ENCODE measurements at places on chromosomes 3 and 15.

DNA sequence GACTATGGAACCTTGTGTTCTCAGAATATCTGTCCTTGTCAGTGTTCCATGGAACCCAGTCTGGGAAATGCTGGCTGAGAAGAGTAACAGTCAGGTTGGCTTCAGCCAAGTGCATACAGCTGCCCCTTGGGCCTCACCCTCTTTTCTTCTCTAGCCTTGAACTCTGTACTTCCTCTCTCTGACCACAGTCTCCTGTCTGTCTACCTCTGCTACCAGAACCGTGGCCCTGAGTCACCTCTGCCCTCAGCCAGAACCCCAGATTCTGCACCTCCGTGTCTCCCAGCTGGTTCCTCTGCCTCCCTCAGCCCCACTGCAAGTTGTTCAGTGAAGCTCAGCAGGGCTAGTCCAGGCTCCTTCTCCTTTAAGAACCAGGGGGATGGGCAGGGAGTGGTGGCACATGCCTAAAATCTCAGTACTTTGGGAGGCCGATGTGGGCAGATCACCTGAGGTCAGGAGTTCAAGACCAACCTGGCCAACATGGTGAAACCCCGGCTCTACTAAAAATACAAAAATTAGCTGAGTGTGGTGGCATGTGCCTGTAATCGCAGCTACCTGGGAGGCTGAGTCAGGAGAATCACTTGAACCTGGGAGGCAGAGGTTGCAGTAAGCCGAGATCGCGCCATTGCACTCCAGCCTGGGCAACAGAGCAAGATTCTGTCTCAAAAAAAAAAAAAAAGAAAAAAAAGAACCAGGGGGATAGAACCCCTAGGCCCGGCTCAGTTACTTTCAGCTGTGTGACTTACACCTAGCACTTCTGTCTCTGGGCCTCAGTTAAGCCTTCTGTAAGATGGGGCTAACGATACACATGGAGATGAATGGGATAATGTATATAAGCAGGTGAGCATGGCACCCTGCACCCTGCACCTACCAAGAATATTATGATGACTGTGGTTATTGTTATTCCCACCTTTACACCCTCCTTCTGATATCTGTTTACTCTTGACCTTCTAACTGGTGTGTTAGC lies 24.3 kb upstream of the TATDN2 start:
- DNase-seq = no peak

DNA sequence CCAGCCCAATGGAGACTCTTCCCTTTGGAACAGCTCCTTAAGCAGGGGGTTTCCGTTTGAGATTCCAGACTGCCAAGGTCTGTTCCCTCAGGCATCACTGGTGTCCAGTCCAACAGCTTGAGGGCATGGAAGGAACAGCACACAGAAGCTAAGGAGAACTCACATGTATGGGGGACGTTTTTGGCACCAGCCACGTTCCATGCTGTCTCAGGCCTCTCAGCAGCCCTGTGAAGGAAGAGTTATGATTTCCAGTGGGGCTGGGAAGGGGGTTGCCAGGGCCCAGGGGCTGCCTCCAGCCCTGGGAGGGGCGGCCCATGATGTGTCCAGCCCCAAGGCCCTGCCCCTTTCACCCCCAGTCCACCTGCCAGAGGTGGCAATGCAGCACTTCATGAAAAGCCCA lies 7.5 kb upstream of the RHO start:
- DNase-seq = no peak

GRCh38 chr3:81485444-81485865 lies 276.0 kb downstream of the GBE1 start:
- no peak for DNase-seq

DNA sequence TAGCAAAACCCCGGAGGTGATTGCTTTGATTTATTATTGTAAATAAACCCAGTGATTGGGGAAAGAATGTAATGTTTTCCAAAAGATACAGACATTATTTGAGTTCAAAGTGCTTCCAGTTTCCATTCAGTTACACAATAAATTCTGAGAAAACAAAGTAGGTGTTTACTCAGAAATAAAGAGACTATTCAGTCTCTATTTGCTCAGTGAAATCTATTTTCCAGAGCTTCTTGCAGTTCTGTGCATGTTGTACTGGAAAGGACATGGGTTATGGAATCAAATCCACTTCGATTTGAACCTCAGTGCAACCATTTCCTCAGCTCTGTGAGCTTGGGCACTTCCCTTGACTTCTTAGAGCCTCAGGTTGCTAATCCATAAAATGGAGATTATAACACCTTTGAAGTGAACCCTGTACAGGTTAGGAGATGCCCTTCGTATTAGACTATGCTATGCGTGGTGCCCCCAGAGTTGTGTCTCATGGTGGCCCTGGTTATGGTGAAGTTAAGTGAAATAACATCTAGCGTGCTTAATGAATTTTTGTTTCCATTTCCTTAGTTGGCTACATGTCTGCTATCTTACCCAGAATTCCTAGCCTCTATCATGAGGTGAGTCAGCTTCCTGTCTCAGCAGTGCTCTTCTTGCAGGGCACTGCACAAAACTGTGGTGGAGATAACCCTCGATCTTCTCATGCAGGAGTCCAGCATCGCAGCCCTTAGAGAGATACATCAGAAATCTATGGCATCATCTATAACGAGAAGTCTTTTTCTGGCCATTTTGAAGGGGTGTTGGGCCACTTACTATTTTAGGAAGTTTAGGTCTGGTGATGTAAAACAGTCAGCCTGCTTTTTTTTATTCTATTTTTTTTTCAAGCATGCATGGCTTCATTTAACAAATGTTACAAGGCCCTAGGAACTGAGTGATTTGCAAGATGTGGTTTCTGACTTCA lies 97.7 kb downstream of the RPL39L start:
- peak; percentile 35 for DNase-seq

DNA sequence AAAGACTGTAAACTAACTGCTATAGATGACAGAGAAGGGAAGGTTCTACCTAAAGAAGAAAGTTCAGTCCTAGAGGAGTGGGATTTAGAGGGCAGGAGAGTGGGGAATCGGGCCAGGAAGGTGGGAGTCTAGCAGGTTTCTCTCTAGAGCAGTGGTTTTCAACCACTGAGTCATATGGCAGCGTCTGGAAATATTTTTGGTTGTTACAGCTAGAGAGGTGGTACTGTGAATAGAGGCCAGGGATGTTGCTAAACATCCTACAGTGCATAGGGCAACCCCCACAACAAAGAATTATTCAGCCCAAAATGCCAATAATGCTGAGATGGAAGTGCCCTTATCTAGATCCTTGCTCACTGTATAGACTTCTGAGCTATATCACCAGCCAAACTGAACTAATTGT lies 28.7 kb downstream of the ATP1B3 start:
- no peak for DNase-seq

DNA sequence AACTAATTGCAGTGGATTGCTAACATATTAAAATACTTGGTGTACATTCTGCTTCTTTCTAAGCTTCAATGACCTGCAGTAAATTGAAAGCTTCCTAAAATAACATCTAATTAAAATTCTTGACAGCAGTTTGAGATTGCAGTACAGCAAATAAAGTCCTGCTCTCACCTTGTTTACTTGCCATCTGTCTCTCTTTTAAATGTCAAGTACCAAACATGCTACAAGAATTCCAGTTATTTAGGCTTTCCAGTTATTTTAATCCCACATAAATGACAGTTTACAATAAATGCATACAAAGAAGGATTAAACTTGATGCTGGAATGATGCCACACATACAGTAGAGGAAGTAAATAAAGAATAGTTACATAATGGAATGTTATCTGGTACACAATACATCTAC lies 33.2 kb downstream of the CBLB start:
- DNase-seq = no peak

DNA sequence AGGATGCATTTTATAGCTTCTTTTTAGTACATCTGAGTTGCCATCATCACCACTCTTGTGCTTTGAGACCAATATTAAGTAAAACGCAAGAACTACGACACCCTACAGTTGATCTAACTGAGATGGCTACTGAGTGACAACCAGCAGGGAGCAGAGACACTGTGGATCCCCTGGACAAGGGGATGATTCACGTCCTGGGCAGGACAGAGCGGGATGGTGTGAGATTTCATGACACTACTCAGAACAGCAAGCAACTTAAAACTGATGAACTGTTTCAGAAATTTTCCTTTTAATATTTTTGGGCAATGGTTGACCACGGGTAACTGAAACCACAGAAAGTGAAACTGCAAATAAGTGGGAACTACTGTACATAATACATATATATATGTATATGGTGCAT lies 299.2 kb downstream of the ADAMTS17 start:
- DNase-seq = no peak

DNA sequence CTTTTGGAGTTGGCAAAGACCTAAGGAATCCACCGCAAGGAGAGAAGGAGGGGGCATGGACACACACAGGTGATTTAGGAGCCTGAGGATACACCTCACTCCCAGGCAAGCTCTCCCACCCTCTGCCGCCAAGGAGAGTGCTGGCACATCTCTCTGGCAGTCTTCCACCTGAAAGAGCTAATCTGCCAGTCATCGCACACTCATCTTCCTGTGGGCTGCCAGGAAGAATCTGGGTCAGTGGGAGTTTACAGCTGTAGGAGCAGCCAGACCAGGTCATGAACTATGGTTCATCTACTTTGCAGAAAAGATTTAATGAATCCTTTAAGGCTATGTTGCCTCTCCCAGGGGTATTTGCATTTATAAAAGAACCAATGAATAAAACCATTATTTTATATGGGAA lies 170.6 kb upstream of the TSC22D2 start:
- no peak for DNase-seq

GRCh38 chr3:184783319-184783718 lies 28.6 kb upstream of the VPS8 start:
- no peak for DNase-seq

- DNase-seq = no peak
These were observed 881.8 kb upstream of the NR2F2 start for GRCh38 chr15:95448531-95449229.

GRCh38 chr3:112327371-112327951 lies 5.5 kb upstream of the CD200 start:
- DNase-seq = no peak

DNA sequence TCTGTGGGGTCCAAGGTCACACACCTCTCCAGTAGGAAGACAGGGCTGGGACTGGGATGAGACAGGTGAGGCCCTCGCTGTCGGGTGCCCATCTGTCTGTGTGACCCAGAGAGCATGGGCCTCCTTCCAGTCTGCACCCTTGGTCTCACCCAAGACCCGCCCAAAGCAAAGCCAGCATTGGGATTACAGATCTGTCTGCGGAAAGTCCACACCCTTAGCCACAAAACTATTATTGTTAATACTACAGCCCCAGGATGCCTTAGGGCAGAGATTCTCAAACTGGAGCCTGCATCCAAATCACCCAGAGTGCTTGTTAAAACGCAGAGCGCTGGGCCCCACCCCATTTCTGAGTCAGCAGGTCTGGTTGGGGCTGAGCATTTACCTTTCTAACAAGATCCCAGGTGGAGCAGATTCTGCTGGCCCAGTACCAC lies 58.5 kb upstream of the ZNF148 start:
- DNase-seq = no peak

GRCh38 chr3:72657666-72658065 lies 190.6 kb downstream of the SHQ1 start:
- peak; percentile 26 for DNase-seq

GRCh38 chr15:28975766-28976179 lies 90.0 kb downstream of the APBA2 start:
- DNase-seq = peak; percentile 66

- DNase-seq = no peak
These were observed 361.9 kb upstream of the TRIM42 start for GRCh38 chr3:140315955-140316354.

DNA sequence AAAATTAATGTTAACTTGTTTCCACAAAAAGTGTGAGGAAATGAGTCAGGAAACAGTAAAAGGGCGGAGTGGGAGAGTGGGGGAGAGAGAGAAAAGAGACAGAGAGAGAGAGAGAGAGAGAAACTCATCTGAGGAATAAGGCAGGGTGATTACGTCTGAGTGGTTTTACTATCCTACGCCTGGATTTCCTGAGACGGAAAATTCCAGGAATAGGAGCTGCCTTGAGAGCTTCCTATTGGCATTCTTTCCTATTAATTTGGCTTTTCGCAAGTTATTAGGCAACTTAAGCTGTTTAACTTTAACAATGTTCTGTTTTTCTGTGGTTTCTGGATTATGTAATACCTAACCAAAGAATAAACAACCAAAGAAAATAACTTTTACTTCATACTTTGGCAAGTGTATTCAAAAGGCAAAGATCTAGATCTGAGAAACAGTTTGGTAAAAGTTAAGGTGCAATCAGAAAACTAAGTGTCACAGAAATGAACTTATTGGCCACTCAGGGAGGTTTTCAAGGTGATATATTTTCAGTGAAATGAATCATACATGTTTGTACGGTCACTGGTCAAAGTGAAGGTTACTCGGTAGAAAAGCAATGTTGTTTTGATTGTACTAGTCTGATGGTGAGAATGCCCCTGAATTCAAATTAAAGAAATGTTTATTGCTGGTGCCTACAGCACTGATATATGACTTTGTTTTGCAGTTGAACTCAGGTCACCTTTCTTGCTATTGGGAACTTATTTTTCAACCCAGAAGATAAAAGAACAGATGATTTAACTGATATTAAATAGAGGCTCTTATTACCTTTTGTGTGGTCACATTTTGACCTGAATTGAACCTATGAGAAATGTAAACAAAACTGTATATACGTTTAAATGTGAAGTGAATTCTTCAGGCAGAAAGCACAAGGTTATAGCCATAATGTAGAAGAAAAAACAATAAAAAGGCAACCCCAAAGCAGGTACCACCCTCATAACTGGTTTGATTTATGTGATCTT lies 39.9 kb upstream of the TNFSF10 start:
- DNase-seq = no peak

DNA sequence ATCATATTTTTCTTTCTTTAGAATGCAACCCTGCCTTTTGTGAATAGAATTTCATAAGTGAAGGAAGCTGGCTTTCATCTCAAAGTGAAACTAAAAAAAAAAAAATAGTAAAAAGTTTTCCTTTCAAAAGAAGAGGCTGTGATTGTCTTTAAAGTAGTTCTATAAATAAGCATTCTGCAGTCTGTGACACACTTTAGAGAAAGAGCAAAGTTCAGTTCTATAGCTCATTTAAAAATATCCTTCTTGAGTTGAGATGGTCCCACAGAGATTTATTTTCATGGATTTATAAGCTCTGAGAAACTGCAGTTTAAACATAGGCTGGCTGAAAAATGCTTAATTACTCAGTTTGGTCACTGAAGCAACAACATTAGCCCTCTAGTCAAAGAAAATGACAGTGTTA lies 36.1 kb upstream of the CNTN6 start:
- DNase-seq = no peak

- DNase-seq = no peak
These were observed 14.5 kb downstream of the IGDCC3 start for GRCh38 chr15:65363306-65363705.

DNA sequence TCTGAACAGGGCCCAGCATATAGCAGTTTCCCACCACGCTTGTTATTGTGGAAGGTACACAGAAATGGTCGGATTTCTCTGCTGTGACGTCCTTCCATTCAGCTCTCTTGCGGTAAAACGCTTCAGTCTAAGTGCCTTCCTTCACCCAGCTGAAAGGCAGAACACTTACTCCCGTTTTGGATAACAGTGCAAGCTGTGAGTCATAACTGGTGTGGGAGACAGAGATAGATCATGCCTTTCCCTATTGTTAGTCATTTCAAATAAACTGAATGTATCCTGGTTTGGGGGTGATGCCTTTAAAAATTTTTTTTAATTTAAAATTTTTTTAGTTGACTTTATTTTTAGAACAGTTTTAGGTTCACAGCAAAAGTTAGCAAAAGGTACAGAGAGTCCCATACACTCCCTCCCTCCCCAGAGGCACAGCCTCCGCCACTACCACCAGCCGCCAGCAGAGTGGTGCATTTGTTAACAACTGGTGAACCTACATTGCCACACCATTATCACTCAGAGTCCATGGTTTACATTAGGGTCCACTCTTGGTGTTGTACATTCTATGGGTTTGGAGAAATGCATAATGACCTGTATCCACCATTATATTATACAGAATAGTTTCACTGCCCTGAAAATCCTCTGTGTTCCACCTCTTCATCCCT lies 94.9 kb upstream of the NSMCE3 start:
- no peak for DNase-seq

All from activated T-cell treated with anti-CD3 and anti-CD28 coated beads for 1 hour (primary cell).